WTC11 (cell line): ENCODE measurements at places on chromosomes 16 and 17.
A peak's percentile ranks its signal among the peaks of the same experiment; 100 is the strongest.

DNA sequence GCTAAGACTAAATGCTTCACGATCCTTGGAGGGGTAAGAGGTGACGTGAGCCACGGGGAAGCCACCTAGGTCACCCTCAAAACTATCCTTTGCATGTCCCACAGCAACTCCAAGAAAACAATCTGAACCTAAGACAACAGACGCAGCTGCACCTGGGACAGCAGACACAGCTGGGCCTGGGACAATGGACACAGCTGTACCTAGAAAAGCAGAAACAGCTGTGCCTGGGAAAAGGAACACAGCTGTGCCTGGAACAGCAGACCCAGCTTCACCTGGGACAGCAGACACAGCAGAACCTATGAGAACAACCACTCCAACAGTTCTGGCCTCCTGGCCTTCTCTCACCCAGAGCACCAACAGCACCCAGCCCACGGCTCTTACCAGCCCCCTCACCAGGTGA is 11.7 kb upstream of the CD300LD start:
- DNase-seq, result no peak

DNA sequence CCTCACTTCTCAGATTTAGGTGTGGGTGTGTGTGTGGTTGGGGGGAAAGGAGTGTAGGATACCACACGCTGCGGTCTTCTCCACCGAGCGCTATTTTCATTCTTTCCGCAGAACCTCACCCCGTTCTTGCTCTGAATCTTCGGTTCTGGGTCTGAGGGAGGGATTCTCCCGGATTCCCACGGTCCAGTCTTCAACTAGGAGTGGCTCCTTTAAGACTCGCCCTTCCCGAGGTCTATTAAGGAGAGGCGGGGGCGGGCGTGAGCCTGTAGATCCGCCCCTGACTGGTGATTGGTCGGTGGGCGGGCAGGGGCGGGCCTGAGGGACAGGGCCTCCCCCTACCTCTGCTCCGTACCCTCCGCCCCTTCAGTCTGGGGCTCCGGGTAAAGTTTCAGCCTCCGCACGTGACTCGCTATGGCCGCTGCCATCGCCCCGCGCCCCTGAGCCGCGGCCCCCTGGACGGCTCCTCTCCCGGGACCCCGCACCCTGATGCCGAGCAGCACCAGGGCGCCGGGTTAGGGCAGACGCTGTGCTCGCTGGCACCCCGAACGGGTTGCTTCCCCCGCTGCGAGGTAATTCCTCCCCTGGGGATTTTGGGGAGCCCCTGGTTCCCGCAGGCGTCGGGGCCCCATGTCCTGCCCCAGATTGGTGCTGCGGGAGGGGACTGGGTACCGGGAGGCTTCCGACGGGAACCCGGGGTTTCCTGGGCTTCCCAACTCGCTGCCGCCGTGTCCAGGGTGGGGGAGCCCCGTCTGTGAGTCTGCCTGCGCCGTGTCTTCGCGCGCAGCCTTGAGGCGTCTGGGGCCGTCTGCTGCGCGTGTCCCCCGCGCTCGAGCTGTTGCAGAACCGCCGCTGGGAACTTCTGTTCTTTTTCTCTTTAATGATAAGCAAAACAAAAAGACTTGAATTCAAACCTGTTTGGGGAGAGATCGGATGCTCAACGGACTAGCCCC is 9.2 kb downstream of the RARA start:
- DNase-seq, result peak; percentile 96

DNA sequence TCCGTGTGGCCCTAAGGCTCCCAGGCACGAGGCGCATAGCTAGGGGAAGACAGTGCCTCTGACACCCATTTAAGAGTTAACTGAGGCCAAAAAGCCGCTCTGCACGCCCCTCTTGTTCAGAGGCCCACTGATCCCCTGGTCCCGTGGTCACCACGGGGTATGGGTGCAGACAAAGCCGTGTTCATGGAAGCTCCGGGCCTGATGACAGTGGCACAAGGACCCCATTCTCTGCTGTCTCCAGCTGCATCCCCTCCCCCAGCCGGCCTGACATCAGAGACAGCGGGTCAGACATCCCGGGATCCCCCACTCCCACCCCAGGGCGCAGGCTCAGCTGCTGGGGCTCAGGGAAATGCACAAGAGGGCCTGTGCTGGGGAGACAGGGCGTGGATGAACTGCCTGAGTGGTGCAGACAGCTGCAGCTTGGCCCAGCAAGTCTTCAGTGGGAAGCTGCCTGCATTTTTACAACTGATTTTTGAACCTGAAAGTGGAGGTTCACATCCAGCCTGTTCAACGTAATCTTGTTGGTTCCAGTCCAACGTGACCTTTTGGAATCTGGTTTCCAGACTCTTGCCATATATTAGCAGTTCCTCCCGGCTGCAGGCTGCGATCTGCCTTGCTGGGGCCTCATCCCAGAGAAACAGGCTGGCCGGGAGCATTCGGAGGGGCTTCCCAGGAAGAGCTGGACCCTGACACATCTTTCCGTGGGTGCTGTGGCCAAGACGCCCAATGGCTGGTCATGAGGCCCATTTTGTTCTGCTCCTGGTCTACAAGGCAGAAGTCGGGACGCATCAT is 9.7 kb upstream of the BAHCC1 start:
- no peak for DNase-seq

DNA sequence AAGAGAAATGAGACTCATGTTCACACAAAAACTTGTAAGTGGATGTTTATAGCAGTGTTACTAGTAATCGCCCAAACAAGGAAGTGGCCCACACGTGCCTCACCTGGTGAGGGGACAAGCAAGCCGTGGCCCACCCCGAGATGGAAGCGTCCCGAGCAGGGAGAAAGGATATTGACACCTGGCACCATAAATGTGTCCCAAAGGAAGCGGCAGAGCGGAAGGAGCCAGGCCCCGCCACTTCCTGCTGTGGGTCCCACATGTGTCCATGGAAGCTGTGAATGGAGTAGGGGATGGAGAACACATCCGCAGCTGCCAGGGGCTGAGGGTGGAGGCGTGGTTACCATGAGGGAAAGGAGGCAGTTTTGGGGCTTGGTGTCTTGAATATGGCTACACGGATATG is 18.9 kb downstream of the KCNJ18 start:
- no peak for DNase-seq

DNA sequence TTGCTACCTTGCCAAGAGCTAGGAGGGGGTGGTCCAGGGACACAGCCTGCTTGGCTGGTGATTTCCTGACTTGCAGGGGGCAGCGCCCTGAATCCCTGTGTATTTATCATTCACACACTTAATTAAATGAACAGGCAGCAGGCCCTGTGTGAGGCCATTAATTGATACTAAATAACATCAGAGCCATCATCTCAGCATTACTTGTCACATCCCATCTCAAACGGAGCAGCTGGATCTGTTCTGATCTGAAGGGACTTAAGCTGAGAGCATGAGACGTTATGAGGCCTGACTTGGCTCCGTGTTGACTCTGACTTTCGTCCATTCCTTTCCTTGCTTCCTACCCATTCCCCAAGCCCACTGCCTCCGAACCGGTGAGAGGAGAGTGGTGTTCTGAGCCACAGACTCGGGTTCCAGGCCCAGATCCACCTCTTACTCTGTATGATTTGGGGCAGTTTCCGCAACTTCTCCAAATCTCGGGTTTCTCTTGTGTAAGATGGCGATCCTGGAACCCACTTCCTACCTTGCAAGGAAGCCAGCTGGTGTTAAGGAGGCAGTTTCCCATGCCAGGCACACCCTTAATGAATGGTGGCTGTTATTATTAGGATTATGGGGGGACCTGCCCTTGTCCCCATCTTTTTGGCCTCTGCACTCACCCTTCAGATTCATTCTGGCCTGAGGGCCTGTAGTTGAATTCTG is 33.8 kb downstream of the CACNA1G start:
- no peak for DNase-seq

- DNase-seq, result no peak
Measured at GRCh38 chr17:68210570-68211315, 37.1 kb upstream of the AMZ2 start.

- DNase-seq, result no peak
Measured at GRCh38 chr17:76485569-76485968, 15.7 kb downstream of the RHBDF2 start.

DNA sequence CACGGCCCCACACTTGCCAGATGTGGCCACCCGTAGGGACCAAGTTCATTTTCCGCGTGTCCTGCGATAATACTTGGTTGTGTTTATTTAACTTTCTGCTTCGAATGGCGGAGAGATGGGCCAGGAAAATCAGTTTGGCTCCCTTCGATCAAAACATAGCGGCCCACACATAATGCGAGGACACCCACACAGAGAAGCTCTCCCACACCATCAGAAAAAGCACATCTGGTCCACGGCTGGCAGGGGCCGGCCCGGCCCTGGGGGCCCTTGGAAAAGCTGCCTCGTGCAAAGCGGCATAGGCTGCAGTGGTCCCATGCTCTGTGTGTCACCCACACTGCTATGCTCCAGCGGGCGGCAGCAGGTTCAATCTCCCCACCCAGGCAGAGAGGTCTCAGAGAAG is 46.9 kb downstream of the ZNF423 start:
- DNase-seq, result no peak

GRCh38 chr16:6510261-6510660 is 822.4 kb upstream of the RBFOX1 start:
- DNase-seq, result no peak

GRCh38 chr17:29210879-29211278 is 30.7 kb upstream of the MYO18A start:
- no peak for DNase-seq

DNA sequence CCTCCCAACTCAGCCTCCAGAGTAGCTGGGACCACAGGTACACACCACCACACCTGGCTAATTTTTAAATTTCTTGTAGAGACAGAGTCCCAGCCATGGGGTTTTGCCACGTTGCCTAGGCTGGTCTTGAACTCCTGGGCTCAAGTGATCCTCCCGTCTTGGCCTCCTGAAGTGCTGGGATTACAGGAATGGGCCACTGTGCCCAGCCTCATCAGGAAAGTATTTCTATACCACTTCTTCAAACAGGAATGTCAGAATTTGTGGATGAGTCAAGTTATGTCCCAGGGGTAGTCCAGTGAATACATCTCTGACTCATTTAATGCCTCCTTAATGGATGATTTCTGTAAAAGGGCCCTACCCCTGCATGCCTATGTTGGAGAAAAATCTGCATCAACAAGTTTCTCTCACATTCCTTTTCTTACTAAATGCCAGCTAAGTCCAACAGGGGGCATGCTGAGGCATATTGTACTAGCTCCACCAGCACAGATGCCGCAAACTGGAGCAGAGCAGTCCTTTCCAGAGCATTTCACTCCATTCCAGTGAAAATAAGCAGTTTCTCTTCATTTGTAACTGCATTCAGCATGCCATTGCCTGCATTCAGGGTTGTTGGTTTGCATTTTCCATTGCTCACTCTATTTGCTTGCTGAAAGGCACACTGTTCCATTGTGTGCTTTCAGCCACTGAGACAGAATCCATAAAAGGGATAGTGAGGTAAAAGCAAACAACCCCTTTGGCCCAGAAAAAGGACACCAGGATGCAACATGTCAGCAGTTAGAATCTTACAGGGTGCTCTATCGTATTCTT is 5.3 kb upstream of the CAVIN1 start:
- peak; percentile 59 for DNase-seq

GRCh38 chr17:30970831-30971567 is at the start of gene RNF135:
RNF135 (plus strand) TSS chr17:30971039; CDS start chr17:30971074, 35 bp downstream.
- DNase-seq, result peak; percentile 78
